ENCODE measurements at places on chromosomes 3 and 15.

DNA sequence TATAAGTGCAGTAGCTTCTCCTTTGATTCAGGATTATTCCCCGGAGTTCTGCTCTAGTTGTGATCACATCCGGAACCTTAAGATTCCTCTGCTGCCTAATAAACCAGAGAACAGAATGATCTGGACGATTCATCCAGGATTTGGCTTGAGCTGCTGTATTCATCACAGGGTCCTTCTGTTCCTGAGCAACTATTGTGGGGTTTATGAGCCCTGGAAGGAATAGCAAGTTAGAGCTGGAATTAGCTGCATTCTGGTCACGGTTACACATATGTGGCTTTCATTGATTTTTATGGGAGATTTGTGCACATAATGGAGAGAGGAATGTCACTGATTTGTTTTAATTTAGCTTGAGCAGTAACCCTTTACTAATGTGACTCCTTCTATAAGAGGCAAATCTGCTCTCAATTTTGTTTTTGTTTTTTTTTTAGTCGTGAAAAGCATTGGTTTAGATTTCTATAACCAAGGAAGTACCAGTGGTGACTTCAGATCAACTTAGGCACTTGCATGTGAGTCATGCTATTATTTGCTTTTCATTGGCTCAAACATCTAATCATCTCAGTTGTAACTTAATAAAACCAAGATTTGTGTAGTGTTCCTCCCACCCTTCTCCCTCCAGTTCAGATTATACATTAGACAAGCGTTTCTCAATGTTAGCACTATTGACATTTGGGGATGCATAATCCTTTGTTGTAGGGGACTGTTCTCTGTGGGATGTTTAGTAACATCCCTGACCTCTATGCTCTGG lies 148.5 kb downstream of the OTOL1 start:
- no peak for DNase-seq

DNA sequence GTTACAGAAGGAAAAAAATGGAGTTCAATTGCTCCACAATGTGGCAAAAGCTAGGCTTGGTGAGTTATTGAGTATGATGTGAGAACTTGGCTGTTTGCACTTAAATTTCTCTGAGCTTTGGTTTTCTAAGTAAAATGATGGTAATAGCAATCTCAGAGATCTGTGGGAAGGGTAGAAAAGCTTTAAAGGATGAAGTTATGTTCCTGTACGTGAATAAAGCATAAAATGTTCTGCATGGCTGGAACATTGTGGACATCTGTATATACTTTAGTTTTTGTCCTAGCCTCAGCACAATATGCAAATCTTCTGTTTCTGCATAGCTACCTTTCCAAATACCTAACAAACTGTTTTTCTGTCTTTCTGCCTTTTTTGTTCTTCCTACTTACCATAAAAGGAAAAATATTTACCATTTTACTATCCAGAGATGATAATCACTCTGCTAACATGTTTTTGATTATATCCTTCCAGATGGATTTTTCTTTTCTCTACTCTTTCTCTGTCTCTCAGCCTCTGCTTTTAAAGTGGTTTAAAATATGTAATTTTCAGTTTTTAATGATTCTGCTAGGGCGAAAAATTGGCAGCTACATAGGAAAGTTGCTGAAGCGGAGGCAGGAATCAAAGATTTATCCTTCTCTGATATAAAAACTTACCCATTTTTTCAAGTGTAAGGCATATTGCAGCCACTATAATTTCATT lies 188.1 kb downstream of the FNDC3B start:
- no peak for DNase-seq

DNA sequence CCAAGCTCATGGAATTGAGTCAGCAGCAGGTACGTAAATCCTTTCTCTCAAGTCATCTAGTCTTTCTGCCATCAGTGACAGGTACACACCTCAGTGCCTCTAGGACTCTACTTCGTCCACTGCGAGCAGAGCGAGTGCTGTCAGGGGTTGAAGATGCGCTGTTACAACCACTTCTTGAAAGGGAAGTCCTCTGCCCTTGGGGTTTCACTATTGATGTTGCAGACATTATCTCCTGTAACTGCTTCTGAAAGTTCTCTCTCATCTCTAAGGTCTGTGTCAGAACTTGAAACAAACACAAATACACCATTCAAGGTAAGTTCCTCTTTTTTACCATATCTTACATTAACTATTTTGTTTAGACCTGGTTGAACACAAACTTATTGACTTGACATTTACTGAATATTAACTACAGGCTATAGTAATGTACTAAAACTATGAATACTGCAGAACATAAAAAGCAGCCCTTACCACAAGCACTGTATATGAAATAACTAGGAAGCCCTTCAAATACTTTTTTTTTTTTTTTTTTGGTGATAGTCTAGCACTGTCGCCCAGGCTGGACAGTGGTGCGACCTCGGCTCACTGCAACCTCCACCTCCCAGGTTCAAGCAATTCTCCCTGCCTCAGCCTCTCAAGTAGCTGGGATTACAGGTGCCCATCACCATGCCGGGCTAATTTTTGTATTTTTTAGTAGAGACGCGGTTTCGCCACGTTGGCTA lies 41.5 kb downstream of the TOPBP1 start:
- no peak for DNase-seq

DNA sequence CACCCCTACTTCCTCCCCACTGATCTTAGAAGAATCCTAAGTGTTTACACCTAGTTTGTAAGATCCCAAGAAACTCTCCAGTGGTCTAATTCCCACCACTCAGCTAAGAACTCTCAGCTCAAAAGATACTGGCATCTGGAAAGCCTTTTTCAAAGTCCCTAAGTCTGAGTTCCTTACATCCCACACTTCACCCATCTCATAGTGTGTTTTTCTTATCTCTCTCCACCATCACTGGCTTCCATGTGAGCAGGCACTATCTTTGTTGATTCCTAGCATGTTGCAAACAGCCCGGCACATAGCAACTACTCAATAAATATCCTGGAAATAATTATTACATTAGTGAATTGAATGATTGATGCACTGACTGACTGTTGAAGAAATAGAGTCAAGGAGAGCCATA lies 173.7 kb downstream of the FHIT start:
- DNase-seq, result no peak

GRCh38 chr15:34952481-34952880 lies 17.1 kb downstream of the AQR start:
- no peak for DNase-seq

GRCh38 chr15:72797338-72797689 lies 13.8 kb upstream of the ADPGK start:
- DNase-seq, result no peak

DNA sequence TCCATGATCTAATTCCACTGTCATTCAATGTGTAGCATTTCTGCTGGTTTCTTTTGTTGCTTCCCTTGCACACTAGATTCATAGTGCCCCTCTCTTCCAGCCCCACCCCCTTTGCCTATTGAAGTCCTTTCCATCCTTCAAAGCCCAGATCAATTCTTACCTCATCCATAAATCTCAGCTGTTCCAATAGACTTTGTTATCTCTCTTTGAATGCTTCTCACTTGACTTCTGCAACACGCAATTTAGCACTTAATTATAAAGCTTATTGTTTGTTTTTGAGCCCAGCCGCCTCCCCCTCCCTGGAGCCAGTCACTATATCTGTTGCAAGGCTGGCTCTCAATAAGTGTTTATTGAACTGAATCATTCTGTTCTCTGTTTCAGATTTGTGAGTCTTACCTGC lies 174.6 kb upstream of the TBL1XR1 start:
- peak; percentile 82 for DNase-seq

DNA sequence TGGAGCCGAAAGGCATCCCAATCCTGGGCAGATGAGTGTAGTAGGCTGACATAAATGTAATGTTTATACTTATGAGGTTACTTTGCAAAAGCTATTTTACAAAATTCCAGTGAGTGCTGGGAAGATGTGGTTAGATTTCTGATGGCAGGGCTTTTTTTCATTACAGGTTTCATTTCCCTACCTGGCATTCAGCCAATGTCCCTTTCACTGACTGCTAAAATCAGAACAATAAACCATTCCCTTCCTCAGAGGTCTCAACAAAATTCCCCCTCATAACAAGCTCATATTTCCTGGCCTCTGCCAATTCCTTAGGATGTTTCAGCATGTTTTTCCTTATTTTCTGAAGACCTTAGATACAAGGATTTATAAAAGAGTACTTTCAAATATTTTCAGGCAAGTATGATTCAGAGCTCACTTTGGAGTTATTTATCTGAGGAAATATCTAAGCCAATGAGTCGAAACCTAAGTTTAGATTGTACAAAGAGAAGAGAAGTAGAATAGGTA lies 40.9 kb upstream of the CCDC80 start:
- DNase-seq, result no peak

GRCh38 chr3:62109534-62109933 lies 263.8 kb downstream of the FEZF2 start:
- DNase-seq, result no peak

DNA sequence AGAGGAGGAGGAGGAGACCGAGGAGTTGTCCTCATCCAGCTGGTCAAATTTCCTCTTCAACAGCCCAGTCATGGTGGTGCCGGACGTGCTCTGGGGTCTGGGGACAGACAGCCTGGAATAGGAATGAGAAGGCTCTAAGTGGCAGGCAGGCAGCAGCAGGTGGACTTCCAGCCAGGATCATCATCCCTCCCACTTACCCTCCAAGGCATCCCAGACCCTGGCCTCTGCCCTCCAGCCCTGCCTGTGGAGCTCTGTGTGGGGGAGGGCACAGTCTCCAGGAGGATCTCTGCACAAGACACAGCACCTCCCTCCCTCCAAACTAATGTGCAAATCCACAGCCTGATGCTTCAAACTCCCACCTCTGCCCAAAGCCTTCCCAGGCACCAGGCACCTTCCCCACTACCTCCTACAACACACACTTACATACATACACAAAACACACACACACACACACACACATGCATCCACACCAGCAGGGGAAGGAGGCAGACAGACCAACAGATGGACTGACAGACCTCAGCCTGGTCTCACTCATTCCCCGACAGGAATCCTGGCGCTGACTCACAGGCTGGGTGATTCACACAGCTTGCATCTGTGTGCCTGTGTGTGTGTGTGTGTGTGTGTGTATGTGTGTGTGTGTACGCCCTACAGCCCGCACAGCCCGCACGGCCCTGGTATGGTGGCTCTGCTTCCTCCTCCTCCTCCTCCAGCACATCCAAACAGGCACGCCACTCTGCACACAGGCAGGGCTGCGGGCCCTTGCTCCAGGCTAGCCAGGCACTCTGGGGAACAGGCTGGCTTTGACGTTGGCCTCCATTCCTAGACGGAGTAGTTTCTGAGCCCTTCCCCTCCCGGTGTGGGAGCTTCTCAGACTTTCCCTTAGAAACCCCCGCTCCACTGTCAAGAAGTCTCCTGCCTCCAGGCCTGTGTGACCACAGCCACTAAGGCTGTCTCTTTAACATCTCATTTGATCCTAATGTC lies 6.5 kb downstream of the CSRNP1 start:
- no peak for DNase-seq

- peak; percentile 68 for DNase-seq
Observed at GRCh38 chr3:49647741-49648140, 26.4 kb upstream of the APEH start.

- DNase-seq, result no peak
Observed at GRCh38 chr3:174958671-174959328, 99.7 kb downstream of the NAALADL2 start.

GRCh38 chr3:48394391-48394790 lies 22.4 kb downstream of the FBXW12 start:
- no peak for DNase-seq

DNA sequence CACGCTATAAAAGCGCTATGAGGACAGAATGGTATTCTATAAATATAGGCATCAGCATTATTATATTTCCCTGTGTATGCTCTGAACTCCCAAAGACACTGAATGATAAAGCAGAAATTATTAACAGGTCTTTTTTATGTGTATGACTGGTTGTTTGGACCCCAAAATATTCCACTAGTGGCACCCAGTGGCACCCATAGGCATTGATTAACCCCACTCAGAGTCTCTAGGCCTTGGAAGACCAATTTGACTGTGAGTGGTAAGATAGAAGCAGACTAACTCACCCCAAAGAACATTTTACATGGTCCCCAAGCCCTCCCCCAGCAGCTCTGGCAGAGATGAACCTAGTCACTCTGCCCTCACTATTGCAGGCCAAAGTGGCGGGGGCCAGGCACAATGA lies 45.4 kb upstream of the UBE2E1 start:
- DNase-seq, result no peak

DNA sequence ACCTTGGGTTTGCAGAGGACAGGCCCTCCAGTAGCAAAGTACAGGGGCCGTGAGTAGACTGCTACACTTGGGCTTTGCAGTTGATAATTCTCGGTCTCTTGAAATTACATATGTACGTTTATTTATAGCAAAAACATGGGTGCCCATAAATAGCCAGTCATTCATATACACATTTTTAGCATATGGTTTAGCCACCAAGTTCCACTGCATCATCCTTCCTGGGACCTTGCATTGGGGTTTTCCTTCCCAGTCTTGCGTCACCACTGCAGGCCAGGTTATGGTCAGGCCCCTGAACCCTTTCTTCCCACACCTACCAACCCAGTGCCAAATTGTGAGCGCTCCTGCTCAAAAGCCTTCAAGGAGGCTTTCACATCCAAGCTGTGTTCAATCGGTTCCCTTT lies 12.7 kb downstream of the KLHL25 start:
- no peak for DNase-seq

- no peak for DNase-seq
Observed at GRCh38 chr3:124168271-124168670, 176.3 kb upstream of the ROPN1 start.

GRCh38 chr3:185318141-185318540 lies 44.8 kb upstream of the MAP3K13 start:
- DNase-seq, result no peak

DNA sequence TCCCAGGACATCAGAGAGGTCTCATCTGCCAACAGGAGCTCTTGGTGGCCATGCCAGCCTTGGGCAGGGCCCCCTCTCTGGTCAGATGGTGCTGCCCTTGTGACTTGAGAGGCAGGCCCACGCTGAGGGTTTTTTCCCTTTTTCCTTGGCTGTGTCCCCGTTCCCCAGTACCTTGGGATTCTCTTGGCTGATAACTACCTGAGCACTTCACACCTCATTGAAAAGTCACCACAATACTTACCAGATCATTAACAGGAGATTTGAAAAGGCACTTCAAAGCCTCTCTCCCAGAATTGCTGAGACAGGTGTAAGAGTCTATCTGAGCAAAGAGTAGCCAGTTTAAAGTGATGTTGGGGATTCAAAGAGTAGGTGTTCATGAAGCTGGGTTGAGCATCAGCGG lies 15.1 kb upstream of the TMEM158 start:
- peak; percentile 48 for DNase-seq
